ENCODE measurements at places on chromosomes 2 and 18.

- no peak for DNase-seq
These were observed 328.2 kb upstream of the COL3A1 start for GRCh38 chr2:188645986-188646385.

DNA sequence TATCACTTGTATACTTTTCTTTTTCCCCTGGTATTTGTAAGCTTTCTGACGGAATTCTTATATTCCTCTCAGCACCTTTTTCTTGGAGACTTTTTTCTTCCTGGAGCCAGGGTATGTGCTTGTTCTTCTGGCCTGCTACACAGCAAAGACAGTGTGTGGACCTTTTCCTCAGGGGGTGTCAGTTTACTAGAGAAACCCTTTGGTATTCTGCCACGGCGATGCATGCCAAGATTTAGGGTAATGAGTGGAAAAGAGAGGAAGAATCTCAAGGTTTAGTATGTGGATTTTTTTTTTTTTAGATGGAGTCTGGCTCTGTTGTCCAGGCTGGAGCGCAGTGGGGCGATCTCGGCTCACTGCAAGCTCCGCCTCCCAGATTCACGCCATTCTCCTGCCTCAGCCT, 152.2 kb downstream of the PHLPP1 start:
- DNase-seq: no peak

GRCh38 chr2:124867247-124867646, 842.2 kb downstream of the CNTNAP5 start:
- DNase-seq: no peak

DNA sequence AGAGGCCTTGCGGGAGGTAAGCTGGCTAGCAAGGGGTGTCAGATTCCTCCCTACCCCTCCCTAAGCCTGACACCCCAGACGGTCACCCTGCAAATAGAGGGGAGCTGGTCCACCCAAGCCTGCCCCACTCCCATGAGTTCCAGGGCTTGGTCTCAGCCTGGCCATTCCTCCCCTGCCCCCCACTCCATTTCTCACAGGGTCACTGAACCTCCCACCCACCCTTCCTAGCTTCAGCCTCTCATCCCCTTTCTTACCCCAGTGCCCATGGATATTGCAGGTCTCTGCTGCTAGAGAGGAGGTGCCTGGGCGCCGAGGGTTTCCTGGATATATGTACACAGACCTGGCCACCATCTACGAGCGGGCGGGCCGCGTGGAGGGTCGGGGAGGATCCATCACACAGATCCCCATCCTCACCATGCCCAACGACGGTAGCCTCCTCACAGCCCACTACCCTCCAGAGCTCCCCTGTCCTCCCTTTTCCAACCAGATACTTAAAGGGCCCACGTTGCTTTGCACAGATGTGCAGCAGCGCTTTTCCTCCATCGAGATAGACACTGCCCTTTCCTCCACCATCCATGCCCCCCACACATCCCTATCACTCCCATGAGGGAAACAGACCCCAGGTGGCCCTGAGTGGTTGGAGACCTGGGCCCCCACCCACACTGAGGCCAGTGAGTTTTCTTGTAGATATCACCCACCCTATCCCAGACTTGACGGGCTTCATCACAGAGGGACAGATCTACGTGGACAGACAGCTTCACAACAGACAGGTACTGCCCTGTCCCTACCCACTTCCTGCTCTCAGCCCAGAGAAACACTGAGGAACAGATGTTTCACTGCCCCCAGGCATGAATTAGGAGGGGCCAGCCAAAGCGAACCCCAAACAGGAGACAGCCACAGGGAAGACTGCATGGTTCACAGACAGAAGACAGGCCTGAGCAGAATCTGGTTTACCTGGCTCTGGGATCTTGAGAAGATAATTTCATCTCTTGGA, 15.2 kb upstream of the ANKRD53 start:
- no peak for DNase-seq

DNA sequence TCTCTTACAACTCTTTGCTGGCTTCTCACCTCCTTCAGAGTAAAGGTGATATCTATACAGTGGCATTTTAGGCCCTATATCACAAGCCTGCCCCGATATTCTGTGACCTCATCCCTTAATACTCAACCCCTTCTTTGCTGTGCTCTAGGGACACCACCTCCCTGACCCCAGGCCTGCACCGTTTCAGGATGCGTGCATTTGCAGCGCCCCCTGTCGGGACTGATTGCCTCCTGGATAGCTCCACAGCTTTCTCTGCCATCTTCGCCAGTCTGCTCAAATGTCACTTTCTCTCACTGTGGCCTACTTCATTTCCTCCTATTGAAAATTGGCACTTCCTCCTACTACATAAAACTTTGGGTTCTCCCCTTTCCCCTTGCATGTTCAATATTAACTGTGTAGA, 289.6 kb downstream of the SOCS6 start:
- peak; percentile 15 for DNase-seq

- DNase-seq: peak; percentile 75
These were observed 56.6 kb upstream of the SLC1A4 start for GRCh38 chr2:64932371-64933216.

GRCh38 chr2:182068811-182069210, 83.2 kb downstream of the PPP1R1C start:
- DNase-seq: no peak

GRCh38 chr2:25297738-25298137, 44.0 kb downstream of the DNMT3A start:
- no peak for DNase-seq

- DNase-seq: no peak
These were observed 293.7 kb upstream of the HDAC4 start for GRCh38 chr2:239694487-239694886.

DNA sequence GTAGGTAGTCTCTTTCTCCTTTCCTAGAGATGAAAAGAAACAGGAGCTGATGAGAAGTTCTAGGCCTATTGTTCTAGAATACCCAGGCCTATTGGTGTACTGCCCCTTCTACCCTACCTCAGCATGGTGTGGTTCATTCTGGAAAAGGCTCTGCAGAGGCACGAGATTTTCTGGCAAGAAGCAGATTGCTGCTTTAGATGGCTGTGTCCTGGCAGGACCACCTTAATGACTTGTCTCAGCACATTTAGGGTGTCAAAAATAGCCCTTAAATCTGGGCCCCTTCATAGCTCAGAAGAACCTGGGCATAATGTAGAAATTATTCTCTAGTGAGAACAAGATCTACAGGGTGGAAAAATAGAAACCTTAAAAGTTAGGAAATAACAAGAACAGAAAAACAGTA, 87.9 kb downstream of the BCL2L11 start:
- DNase-seq: no peak

GRCh38 chr2:120887741-120888231, 152.1 kb downstream of the GLI2 start:
- DNase-seq: no peak

DNA sequence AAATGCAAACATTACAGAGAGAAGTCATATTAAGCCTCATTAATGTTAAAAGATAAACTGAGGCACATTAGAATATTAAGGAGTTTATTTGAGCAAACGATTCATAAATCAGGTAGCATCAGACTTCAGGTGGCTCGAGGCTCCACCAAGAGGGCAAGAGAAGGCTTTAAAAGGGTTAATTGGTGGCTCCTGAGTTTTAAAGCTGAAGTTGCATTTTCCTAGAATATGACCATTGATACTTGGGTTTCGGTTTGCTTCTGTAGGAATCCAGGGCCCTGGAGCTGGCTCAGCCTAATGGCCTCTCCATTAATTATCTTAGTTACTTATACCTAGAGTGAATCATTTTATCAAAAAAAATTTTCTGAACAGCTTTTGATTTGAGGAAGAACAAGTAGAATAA, 123.7 kb upstream of the NABP1 start:
- no peak for DNase-seq

DNA sequence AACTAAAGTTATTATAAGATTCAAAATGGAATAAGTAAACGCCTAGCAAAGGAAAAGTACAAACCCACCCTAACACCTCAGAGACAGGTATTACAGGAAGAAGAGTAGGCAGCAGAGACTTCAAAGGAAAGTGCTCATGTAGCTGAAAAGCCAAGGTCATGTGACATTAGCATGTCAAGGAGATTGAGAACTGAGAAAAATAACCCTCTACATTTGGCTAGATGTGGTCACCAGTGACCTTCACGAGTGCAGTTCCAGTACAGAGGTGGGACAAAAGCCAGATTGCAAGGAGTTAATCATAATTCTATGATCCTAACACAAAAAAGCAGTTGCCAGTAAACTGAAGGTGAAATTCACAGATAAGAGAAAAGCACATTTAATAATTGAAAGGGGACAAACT, 252.7 kb downstream of the ZEB2 start:
- DNase-seq: peak; percentile 75

DNA sequence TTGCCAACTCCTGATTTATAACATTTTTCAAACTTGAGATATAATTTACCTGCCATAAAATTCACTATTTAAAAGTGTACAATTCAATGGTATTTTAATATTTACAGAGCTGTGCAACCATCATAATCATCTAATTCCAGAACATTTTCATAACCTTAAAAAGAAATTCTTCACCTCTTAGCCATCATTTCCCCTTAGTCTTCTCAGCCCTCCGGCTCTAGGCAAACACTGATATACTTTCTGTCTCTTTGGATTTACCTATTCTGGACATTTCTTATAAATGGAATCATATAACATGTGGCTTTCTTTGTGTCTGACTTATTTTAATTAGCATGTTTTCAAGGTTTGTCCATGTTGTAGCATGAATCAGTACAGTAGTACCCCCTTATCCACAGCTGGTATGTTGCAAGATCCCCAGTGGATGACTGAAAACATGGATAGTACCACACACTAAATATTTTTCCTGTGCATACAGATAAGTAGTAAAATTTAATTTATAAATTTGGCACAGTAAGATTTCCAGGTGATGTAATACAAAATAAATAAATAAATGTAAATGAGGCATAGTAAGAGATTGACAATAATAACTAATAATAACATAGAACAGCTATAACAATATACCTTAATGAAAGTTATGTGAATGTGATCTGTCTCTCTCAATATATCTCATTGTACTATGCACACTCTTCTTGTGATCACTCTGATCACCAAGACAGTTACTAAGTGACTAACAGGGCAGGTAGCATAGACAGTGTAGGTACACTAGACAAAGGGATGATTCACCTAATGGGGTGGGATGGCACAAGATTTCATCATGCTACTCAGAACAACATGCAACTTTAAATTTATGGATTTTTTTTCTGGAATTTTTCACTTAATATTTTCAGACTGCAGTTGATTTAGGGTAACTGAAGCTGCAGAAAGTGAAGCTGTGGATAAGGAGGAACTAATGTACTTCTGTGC, 73.1 kb downstream of the RAB3GAP1 start:
- DNase-seq: no peak

GRCh38 chr2:238225911-238226697, 13.7 kb downstream of the HES6 start:
- peak; percentile 65 for DNase-seq

DNA sequence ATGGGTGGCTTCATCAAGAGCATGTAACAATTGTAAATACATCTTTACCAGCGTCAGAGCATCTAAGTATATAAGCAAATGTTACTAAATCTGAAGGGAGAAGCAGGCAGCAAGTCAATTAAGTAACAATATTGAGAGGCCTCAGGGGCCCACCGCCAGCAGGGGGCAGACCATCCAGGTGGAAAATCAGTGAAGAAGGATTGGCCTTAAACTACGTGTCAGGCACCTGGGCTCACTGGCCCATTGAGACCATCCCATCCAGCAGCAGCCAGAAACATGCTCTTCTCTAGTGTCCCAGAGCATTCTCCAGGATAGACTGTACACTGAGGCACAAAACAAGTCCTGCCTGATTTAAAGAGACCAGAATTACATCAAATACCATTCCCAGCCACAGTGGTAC, 96.2 kb upstream of the SNTG2 start:
- peak; percentile 46 for DNase-seq

GRCh38 chr2:51165534-51166260, 133.8 kb upstream of the NRXN1 start:
- peak; percentile 39 for DNase-seq

DNA sequence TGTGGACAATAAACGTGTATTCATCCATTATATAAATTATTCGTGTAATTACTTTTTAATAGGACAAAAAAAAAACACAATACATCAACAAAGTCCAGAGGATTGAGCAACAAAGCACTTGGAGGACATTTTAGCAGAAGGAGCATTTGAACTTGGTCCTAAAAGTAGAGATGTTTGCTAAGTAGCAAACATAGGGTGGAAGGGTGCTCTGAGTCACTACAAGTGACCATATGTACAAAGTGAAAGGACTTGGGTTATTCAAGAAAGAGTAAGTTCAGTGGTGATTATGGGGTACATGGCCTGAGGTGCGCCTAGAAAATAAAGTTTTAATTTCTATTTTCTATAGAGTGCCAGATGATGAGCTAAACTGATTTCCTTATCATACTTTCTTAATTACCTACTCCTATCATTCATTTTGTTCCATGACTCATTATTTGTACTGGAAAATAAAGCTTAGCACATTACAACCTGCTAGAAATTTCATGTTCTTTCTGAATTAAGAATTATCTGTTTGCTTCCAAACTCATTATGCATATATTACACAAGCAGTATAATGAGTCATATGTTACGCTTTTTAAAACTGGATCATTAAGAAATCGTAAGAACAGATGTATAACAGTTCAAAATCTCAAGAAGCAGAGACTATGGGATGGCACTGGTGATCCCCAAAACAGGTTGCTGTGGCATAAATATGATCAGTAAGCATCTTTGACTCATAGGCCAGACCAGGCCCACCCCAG, 13.1 kb upstream of the PPP1R1C start:
- DNase-seq: no peak

GRCh38 chr2:97740590-97741182, 27.3 kb downstream of the ZAP70 start:
- DNase-seq: peak; percentile 84

DNA sequence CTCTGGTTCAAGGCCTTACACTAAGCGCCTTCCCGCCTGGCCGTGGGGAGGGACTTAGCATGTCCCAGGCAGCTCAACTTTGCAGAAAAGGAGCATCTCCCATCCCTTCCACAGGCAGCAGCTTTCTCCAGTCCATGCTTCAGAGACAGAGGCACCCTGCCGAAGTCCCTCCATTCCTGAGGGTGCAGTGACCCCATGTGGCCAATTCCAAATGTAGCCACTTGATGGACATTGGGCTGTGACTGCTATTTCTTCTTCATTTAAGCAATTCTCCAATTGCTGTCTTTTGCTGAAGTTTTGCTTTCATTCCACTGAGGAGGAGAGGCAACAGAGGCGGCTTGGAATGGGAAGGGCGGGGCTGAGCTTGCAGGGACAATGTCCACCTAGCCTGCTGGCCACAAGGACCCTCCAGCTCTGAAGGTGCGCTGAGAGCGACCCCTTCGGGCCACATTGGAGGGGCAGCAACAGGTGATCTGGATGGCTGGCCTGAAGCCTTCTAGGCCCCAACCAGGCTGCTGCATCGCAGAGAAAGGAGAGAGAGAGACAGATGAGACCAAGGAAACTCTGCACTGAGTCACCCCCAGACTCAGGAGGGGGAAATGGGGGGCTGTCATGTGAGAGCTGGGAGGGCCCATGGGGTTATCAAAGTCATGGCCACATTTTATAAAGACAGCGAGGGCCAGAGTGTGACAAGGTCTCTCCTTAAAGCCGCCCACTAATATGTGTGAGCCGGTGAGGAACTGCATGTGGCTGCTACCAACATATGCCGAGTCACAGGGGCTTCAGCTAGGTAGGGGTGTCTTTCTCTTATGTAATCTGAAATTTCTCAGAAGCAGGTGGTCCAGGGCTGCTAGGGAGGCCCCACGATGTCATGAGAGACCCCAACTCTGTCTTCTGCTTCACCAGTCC, 61.3 kb downstream of the LONRF2 start:
- DNase-seq: peak; percentile 62

GRCh38 chr2:143524559-143525401, 395.6 kb downstream of the ARHGAP15 start:
- no peak for DNase-seq

GRCh38 chr2:134261398-134262131, 7.7 kb downstream of the MGAT5 start:
- peak; percentile 13 for DNase-seq

All from hematopoietic multipotent progenitor cell treated with erythropoietin and hydrocortisone succinate and interleukin-3 and kit ligand, for 6 days (in vitro differentiated cells).